ENCODE measurements at places on chromosomes 11 and 22. TPM values are rescaled to one million over a fixed set of nuclear protein-coding genes. Genes with fewer than 3 reads are reported as not detected.
A peak's percentile ranks its signal among the peaks of the same experiment; 100 is the strongest.

SCGB1D2 gene
- total RNA-seq, result not detected

DNA sequence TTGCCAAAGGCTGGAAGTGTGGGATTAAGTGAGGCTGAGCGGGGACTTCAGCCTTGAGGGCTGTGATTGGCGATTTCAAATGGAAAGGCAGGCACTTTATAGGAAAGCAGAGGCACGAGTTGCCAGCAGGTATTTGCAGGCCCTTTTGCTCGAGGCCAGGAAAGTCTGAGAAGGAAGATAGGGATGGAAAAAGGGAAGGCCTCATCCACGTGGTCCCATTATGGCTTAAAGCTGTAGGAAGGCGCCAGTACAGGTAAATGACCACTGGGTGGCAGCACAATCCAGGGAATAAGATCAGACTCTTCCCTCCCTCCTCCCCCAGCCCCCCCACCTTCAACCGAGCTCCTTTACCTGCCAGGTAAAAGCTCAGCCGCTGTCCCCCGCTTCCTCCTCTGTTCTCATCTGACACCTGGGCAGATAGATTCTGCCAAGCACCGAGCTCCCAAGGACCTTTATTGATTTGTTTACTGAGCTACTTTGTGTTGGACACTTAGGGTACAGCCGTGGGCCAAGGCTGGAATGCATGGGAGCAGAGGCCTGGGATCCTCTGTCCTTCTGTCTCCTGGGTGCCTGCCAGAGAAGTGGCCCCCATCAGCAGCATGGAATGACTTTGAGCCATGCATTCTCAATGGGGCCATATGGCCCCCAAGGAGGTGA, 7.5 kb downstream of the P2RX3 start:
- peak; percentile 62 for DNase-seq

DNA sequence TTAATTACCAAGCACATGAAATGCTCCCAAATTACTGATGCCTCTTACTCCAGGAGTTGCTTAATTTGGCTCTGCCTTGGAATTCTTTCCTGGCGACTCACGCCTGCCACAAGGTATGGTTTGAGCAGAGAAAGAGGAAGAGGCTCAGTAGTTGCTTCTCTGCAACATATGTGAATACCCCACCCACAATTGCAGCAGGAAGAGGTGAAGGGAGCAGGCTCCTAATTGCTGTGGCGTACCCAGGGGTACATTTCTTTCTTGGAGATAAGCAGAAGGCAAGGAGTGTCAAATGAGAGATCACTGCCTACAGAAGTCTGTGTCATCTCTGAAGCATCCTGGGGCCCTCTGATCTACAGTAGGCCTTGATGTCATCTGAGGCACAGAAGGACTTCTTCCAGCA, 10.6 kb upstream of the NNMT start:
- no peak for DNase-seq

- no peak for DNase-seq
These were observed 110.8 kb downstream of the MTNR1B start for GRCh38 chr11:93080146-93080759.

DNA sequence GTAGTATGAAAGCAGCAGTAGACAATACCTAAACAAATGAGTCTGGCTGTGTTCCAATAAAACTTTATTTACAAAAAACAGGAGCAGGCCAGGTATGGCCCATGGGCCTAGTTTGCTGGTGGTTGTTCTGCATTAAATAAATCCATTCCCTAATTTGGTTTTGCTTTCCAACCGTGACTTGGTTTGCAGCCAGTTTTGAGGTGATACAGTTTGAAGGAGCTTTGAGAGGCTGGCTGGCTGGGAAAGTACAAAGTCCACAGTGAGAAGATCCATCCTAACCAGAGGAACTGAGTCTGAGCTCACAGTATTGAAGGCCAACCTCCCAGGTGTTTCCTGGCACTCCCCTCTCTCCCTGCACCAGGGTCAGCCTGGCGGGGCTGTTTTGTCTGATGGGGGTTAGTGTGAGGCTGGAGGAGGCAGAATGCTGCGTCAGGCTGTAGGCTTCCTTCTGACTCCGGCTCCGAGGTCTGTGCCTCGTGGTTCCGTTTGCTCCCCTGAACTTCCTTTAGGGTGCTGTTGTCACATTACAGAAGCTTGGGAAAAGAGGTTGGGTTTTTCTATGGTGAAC, 129.5 kb downstream of the MICAL2 start:
- DNase-seq, result no peak

- DNase-seq, result peak; percentile 27
These were observed 81.6 kb downstream of the CCDC81 start for GRCh38 chr11:86456075-86456939.

MED15 gene
- total RNA-seq, result 207 TPM

GRCh38 chr11:67397536-67397935, 4.1 kb downstream of the PPP1CA start:
- DNase-seq, result no peak

- no peak for DNase-seq
These were observed 401.6 kb upstream of the CCDC90B start for GRCh38 chr11:83687787-83688186.

RIMBP3B gene
- total RNA-seq, result not detected

DNA sequence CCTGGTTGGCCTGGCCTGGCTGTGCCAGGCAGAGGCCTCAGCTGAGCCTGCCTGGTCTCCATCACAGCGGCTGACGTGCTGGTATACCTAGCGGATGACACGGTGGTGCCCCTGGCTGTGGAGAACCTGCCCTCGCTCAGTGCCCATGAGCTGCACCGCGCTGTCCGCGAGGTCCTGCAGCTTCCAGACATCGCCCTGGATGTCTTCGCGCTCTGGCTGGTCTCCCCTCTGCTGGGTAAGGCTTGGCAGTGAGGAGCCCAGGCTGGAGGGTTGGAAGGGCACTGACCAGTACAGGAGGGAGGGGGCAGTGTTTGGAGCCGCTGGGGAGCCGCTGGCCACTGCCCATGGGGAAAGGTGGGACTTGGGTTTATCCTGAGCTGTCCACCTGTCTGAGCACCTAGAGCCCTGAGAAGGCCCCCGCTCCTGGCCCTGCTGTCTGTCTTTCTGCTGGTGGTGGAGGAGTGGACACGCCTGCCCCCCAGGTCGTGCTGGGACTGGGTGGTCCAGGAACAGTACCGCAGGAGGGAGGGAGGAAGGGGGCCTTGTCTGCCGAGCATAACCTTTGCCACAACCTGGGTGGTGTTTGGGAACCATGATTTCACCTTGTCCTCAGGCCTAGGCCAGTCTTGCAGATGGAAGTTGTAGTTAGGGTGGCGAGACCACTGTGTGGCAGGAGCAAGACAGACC, 3.0 kb downstream of the FRMD8 start:
- DNase-seq, result no peak

OR10D3 gene
- total RNA-seq, result not detected

DNA sequence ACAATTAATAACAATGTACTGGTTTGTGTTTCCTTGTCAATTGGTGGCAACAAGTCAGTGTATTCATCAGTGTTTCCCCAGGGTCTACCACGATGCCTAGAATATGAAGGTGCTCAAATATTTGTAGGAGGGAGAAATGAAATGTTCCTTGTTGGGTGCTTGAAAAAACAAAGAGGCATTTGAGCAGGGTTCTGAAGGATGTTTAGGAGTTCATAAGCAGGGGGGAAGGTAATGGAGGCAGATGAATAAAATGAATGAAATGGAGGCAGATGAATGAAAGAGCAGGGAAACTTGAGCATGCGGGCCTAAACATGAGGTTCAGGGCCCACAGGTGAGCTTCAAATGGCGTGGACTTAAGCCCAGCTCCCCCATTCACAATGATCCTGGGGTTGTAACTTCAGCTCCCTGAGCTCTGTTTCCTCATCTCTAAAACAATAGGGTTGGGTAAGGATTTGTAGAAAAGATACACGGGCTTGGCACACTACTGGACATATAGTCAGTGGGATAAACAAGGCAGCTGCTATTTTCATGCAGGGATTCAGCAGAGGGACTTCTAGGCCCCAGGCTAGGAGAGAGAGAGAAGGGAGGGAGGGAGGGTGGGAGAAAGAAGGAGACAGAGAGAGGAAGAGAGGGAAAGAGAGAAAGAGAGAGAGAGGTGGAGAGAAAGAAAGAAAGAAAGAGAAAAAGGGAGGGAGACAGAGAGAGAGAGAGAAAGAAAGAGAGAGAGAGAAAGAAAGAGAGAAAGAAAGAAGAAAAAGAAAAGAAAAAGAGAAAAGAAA, 73.7 kb downstream of the MN1 start:
- DNase-seq, result no peak

GRCh38 chr11:101166038-101166437, 36.4 kb upstream of the PGR start:
- DNase-seq, result no peak

MUC5AC gene
- total RNA-seq, result not detected

SMDT1 gene
- total RNA-seq, result 43.7 TPM

HSCB gene
- total RNA-seq, result 7.2 TPM

DNA sequence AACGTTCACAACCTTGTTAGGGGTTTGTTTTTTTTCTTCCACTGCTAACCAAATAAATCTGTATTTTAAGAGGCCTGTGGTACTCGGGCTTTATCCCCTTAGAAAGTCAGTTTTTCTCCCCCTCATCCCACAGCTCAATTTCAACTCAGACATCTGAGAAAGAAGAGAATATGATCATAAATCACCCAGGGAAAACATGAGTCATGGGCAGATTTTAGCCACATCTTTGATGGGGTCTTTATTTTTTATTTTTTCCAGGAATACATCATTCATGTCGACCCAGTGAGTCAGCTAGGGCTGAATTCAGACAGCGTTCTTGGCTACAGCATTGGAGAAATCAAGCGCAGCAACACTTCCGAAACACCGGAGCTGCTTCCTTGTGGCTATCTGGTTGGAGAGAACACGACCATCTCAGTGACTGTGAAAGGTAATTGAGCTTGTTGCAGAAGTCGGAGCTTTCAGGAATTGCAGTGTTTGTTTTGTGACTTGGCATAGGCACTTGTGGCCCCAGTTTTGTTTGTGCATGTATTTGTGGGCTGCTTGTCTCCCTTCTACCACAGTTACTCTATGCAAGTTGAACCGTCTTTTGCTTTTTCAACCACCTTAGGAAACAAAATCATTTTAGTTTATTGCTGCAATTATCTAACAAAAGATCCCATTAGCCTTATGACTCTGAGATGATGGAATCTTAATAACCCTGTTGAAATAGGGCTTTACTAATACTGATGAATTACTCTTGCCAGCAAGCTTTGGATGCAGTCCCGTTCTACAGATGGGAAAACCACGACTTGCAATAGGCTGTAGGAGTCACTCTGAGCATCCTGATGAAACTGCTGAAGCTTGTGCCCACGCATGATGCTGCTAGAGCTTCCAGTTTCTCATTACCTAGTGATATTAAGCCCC, 62.7 kb downstream of the DBX1 start:
- no peak for DNase-seq

DNA sequence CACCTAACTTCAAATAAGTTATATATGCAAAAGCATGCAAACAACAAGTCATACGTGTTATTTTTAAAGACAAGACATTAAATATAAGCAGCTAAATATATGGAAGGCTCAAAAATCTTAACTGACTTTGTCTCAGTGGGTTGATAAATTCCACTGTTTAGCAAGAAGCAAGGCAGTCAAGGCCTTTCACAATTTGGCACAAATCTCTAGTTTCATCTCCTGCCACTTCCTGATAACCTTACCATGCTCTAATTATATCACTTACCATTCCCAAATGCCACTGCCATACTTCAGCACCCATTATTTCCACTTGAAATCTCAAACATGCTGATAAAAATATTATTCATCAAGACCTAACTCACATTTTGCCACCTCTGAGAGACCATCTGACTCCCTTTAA, 24.8 kb downstream of the DCUN1D5 start:
- no peak for DNase-seq
